Natural killer cell treated with Interleukin-12 subunit alpha and Interleukin-12 subunit beta and Interleukin-15 and Interleukin-18, amount 100 ng/mL, for 72 hours (primary cell): ENCODE measurements at places on chromosomes 11 and 22. TPM values are rescaled to one million over a fixed set of nuclear protein-coding genes. Genes with fewer than 3 reads are reported as not detected.

The MB gene
- total RNA-seq = not detected

The SLC6A5 gene
- total RNA-seq = not detected

The EHD1 gene
- total RNA-seq = 235 TPM

The PPP2R5B gene
- total RNA-seq = 35.6 TPM

DNA sequence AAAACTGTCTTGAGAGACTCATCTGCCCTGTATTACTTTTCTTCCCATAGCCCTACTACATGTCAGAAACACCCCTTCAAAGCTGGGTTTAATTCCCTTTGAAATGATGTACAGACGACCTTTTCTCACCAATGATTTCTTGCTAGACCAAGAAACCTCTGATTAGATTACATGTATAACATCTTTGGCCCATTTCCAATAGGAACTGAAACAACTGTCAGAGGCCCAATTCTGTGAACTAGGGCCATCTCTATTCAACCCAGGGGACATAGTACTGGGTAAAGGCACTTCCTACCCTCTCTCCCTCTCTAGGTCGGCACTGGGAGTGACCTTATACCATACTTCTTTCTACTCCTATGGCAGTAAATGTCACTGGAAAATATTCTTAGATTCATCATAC lies 19.4 kb downstream of the NPAT start:
- DNase-seq = no peak

GRCh38 chr11:117610901-117611300 lies 186.1 kb downstream of the DSCAML1 start:
- no peak for DNase-seq

- DNase-seq = no peak
Observed at GRCh38 chr11:60457576-60457975, 1.9 kb downstream of the MS4A1 start.

DNA sequence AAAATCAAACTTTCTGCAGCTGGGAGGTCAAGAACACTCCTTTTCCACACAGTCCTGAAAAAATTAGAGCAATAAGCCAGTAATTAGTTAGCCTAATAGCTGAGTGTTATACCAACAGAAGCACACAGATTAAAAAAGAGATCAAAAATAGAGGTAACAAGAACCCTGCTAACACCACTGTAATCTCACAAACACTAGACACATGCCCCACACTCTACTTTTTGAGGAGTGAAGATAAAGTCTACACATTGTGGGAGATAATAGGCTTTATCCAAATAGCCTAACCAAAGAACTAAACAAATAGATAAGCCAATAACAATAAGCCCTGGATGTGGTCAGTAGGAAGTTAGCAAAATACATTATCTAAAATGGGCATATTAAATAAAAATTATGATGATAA lies 372.7 kb upstream of the ANO5 start:
- DNase-seq = no peak

DNA sequence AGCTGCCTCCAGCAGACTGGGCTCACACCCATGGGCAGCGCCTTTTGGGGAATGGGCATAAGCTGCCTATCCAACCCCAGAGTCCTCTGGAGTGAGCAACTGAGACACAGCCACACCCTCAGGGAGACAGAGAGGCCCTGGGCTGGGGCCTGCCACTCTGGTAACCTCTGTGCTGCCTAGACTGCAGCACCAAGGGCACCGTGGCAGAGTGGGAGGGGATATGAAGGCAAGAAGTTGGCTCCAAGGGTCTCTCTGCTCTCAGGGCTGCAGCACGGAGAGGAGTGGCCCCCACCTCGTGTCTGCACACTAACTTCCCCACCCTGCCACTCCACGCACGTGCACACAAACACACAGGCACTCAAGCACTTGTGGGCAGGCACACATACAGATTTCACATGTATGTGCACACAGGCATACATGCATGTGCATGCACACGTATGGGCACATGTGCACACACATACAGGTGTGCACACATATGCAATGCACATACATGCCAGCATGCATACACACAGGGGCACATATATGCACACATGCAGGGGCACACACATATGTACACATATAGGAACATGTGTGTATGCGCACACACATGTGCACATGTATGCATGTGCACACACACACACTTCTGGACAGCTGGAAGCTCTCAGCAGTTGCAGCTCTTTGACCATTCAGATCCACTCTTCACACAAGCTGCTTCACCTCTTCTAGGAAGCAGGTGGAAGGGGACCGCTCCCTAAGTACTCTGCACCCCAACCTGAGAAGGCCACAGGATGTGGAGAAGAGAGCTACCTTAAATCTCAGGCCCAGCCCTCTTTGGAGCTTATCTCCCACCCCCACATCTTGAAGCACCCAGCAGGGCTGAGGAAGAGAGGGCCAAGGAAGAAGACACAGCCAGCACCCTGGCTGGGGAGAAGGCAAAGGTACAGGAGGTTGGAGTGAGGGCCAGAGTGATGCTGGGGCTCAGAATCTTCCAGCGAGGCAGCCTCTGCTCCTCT lies 4.3 kb downstream of the IGSF9B start:
- DNase-seq = no peak

DNA sequence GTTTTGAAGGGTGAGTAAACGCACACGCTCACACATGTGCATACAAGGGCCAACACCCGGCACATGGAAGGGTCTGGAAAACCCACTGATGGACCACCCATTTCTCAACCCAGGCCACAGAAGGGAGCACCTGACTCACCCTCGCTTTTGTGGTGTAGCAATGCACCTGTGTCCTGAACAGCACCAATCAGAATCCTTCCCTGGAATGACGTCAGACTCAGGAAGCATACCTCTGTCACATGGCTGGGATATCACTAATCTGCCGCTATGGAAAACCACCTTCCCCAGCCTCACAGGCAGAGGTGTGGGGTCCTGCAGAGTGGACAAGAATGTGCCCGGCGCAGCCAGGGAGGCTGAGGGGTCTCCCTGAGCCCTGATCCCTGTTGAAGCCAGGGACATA lies 9.0 kb upstream of the OSM start:
- no peak for DNase-seq

DNA sequence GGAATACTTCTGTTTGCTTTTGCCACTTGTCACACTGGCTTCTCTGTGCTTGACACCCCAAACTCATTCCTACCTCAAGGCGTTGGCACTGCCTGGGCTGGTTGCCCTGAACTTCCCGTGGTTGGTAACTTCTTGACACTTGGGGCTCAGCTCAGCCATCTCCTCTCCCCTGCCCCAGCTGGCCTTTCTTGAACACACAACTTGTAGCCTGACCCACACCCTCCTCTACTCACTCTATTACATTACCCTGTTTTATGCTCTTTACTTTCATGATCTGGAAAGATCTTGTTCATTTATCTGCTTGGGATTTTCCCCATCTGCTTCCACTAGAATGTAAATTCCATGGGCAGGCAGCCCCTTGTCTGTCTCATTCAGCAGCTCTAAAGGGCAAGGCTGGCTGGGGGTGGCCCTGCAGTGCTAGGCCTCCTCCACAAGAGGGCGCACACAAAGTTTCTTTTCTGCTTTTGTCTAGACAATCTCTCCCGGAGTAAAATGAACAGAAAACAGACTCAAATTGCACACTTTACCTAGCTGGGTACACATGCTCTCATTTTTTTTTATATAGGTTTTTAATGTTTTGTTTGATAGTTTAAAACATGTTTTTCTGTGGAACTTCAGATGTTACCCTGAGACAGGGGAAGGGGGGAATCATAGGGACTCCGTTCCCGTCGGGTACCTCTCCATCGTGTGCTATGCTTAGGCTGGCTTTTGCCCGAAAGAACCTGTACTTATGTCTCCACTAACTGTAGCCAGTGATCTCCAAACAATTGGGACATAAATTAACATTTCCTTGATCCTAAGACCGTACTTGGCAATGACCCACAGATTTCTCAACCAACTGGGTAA lies 16.4 kb upstream of the MRGPRX2 start:
- no peak for DNase-seq

DNA sequence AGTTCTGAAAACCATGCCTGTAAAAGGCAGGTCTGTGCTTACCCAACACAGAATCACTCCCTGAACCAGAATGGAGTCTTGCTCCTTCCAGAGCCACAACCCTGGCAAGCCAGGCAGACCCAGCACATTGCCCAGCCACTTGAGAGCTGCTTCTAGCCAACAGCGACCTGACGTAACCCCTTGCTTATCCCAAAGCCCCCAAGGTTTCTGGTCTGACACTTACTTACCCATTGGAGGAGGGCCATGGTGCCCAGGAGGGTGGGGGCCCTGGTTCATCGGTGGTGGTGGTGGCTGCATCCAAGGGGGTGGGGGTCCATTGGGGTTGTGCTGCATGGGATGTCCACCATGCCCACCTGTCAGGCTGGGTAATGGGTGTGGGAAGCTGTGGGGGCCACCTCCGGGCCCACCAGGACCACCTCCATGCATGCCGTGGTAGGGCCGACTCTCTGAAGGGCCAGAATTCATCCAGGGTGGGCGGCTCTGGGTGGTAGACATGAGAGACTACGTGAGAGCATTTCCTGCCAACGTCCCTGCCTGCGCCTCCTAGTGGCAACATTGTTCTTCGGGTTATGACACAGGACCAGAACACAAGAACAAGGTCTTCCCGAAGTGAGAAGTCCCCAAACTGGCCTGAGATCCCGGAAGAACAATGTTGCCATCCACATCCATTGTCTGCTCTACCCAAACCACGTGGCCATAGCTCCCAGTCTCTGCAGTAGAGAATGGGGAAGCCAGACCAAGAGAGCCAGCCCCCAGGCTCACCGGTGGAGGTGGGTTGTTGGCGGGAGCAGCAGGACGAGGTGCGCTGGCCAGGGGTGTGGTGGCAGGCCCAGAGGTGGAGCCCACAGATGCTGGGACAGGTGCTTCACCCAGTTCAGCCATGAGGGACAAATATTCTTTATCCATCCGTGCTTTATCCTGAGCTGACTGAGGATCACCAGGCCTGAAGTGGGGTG lies 7.8 kb upstream of the PYGM start:
- peak; percentile 84 for DNase-seq

DNA sequence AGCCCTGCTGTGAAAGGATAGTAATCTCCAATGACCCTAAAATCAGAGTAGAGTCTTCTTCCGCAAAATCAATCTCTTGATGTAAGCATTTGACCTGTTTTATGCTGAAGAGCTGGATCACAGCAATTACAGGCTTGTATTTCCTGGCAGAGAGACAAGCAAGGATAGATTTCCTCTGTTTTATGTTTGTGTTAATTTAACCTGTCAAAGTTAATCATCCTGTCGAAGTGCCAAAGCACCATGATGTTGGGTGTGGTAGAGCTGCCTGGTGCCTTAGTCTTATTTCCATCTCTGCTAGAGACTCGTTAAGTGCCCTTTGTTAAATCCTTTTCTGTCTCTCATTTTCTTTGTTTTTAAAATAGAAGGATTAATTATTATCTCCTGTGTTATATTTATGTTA lies 248.1 kb downstream of the CNTN5 start:
- no peak for DNase-seq

DNA sequence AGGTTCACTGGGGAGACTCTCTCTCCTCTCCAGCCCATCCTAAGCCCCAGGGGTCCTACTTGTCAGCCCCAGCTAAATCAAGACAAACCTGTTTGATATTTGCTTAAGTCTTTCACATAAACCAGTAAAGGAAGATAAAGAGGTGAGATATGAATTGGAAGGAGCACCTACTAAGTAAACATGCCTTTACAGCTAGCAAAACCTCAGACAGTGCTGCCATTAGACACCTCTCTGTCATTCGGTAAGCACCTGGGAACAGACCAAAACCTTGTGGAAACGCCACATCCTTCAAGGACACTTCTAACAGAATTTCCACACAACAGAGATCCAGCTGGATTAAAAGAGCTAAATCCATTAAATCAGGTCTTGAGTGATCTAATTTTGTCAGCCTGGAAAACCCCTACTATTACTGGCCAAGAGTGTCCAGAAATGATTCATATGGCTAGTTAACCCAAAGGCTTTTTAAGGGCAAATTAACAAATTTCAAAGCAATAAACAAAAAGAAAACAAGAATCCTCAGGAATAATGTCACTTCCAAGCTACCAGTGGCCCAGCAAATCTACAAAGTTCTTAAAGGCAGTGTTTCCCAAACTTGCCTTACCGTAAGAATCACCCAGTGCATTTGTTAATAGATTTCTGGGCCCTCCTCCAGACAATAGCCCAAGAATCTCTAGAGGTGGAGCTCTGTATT lies 2.4 kb downstream of the VPS37C start:
- DNase-seq = no peak

DNA sequence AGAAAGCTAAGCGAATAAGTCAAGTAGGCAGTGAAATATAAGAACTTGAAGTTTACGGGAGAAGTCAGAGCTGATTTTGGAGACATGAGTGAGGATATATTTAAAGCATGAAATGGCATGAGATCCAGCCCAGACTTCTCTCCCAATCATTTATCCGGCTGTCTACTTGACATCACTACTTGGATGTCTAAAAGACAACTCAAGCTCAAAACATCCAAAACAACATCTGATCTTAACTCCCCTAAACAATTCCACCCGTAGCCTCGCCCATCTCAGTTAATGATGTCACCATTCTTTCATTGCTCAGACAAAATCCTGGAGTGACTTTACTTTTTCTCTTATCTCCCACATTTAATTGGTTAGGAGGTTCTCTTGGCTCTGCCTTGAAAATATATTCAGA lies 44.5 kb downstream of the WEE1 start:
- DNase-seq = no peak
